NCI-H2171 treated with DMSO at 0.1 percent for 48 hours (cell line): ENCODE measurements at places on chromosomes 16 and 17.
A peak's percentile ranks its signal among the peaks of the same experiment; 100 is the strongest.

DNA sequence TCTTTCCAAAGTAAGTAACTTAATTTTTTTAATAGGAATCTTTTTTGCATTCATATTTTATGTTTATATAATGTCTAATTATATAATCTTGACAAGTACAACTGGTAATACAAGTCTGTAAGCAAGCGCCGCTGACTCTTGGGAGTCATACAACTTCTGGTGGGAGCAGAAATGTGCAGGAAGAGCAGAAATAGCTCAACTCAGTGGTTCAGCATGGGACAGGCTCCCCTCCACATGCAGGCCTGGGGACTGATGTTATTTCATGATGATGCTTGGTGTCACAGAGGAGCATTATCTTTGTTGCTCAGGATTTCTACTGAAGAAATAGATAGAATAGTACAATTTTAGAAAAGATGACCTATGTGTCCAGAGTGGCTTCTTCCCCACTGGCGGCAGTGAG, 10.7 kb downstream of the UQCRC2 start:
- DNase-seq, result no peak

GRCh38 chr17:56809820-56810179, 23.9 kb downstream of the C17orf67 start:
- DNase-seq, result no peak

- no peak for DNase-seq
Measured at GRCh38 chr17:69870751-69871199, 204.2 kb upstream of the KCNJ16 start.

DNA sequence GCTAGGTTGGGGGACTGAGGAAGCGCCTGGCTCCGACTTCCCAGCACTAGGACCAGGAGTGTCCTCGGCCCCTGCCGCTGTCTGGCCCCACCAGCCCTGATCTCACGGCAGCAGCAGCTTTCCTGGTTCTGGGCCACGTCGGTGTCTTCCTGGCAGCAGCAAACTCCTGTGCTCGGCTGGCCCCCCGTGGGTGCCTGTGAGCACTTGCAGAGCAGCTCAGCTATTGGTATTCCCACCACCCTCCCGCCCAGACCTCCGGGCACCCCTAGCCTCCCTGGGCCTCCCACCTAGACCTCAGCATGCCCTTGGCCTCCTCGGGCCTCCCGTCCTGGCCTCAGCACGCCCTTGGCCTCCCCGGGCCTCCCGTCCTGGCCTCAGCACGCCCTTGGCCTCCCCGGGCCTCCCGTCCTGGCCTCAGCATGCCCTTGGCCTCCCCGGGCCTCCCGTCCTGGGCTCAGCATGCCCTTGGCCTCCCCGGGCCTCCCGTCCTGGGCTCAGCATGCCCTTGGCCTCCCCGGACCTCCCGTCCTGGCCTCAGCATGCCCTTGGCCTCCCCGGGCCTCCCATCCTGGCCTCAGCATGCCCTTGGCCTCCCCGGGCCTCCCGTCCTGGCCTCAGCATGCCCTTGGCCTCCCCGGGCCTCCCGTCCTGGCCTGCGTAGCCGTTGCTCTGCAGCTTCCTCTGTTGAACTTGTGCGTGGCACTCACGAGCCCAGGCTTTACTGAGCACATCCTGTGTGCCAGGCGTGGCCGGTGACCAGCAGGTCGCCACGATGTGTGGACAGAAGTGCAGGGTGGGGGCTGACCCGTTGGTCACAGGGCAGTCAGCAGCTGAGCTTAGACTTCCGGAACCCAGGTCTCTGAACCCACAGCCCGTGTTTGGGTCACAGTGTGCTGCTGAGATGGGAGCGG, 51.8 kb upstream of the ACSF3 start:
- DNase-seq, result no peak

- no peak for DNase-seq
Measured at GRCh38 chr16:89314357-89314756, 96.9 kb downstream of the ZNF778 start.

DNA sequence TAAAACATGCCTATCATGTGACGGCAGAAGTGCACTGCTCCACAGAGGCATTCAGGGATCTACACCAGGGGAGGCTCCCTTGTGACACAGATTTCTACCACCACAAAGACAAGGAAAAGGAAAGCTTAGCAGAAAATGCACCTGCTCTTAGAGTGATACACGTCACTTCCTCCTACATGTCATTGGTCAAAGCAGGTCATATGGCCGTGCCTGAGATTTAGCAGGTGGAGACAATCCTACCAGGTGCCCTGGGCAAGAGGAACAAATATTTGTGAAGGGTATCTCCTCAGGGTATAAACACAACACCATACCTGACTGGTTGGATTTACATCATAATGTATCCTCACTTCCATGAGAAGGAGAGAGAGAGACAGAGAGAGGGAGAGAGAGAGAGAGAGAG, 362.1 kb downstream of the HS3ST4 start:
- DNase-seq, result no peak

DNA sequence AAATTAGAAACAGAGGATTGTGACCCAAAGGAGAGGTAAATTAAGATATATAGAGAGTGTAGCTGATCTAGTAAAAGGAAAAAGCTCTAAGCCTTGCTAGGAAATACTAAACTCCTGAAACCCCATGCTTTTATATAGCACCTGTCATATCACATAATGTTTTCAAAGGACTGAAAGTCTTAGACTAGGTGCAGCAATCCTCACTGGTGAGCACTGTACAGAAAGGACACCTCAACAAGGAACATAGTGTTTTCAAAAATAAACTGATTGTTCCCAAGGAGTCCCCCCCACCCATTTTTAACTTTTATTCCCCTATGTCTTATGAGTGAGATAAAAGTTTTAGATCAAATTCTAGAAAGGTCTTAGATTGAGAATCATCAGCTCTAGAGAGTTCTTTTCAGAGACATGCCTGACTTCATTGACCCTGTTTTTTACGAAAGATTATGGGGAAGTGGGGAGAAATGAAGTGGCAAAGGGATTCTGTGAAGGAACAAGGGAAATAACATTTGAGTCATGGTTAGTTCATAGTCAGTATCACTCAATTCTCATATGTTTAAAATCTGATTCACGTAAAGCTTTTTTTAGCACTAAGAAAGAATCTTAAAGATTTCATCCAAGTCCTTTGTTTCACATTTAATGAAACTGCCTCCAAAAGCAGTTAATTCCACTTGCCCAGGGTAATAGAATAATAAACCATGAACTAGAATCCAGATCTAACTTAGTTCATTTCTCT, 166.4 kb downstream of the CYB561 start:
- DNase-seq, result no peak

DNA sequence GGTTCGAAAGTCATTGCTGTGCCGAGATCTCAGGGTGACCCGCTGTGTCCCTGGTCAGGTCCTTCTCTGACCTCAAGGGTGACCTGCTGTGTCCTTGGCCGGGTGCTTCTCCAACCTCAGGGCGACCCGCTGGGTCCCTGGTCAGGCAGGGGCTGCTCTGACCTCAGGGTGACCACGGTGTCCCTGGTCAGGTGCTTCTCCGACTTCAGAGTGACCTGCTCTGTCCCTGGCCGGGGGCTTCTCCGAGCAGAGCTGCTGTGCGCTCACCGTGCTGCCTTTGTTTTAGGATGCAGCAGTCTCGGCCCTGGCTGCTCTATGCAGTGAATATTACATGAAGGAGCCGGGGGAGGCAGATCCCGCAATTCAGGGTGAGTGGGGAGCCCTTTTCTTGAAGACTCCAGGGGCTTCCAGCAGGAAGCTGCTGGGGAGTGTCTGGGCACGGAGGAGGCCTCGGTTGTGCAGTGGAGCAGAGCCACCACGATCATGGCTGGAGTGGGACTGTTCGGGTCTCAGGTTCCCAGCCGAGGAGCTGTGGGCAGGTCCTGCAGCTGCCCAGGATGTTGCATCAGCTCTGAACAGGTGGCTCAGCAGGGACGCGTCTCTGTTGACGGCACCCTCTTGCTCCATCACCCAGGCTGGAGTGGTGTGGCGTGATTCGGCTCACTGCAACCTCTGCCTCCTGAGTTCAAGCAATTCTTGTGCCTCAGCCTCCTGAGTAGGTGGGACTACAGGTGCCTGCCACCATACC, 83.7 kb upstream of the ZNF750 start:
- DNase-seq, result peak; percentile 25

- DNase-seq, result peak; percentile 96
Measured at GRCh38 chr17:28684963-28685362, 23.0 kb downstream of the SUPT6H start.

DNA sequence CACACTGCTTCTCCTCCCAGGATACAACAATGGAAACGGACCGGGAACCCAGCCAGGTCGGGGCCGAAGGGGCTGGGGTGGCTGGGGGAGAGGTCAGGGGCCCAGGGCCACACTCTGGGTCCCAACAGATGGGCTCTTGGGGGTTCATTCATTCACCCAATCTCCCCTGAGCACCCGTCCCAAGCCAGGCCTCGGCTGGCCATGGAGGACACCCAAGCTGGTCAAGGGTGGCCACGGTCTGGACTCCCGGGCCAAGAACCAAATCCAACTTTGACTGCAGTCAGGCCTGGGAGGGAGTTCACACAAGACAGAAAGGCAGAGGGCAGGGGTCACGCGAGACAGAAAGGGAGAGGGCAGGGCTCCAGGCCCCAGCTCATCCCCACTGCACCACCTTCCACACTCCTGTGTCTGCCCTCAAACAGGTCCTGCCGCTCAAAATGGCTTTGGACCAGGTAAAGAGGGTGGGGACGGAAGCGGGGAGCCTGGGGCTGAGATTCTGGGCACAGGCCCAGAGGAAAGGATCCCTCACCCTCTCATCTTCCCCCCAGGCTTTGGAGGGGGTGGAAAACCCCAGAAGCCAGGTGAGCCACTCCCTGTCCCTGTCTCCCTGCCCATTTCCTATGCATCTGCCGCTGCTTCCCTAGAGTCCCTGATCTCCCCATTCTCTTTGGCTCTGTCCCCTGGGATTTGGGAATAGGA, 12.3 kb upstream of the PKMYT1 start:
- DNase-seq, result no peak

DNA sequence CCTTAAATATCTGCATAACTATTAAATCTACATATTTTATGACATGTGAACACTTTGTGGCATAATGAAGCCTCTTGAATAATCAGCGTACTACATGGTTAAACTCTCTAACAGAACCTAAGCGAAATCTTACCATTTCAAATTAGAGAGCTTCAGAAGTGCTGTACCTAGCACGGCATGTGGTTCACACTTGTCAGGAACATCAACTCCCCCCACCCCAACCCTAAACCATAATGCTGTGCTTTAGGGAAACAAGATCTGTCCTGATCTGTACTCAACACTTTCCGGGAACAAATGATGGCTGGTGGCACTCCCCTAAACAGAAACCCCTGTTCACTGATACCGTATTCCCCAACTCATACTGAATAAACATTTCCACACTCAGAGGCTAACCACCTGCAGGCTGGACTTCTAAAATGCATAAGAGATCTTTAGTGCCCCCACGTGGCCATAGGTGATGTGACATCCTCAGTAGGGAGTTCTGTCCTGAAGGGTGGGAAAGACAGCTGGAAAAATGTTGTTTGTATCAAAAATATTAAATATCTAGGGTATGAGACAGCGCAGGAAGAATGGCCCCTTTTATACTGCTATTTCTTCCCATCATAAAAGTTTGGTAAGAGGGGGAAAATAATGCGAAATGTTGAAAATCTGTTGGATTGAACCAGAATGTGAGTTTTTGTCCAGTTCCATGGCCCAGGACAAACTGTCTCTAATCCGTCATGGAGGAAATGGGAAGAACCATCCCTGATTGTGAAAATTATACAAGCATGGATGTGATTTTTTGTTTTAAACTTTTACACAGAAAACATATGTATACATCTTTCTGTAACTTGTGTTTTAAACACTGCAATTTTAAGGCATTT, 88.6 kb downstream of the USP31 start:
- DNase-seq, result peak; percentile 67

- no peak for DNase-seq
Measured at GRCh38 chr16:46627746-46628145, 6.6 kb upstream of the SHCBP1 start.

DNA sequence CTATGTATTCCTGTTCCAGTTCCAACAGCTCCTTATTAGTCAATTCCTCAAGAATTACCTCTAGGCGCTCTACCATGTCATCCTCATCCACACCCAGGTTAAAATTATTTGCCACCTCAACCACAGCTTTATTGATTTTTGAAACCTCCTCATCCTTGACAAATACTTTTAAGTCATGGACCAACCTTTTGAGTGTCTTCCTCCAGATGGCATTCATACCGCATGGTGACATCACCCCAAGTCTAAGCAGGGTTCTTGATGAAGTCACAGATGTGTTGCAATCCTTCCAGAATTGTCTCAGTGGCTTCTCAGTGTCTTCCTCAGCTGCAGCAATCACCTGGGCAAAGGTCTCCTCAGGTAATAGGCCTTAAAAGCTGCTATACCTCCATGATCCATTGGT, 40.1 kb downstream of the BCL7C start:
- no peak for DNase-seq

GRCh38 chr16:14365200-14365851, 264.7 kb downstream of the PARN start:
- DNase-seq, result no peak

DNA sequence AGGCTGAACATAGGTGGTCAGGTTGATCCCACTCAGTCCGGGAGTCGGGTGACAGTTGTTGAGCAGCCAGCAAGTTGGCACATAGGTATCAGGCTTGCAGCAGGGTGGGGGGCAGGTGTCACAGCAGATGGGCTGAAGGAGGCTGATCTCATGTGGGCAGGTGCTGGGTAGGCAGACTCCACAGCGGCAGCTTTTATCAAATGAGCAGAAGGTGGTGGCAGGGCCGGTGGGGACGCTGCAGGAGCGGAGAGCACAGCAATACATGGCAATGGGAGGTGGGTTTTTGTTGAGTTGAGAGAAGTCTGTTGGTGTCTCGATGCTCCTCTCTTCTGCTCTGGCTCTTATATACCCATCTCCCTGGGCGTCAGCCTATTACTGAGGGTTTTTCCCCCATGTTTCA, at the start of gene KRTAP3-1:
Gene KRTAP3-1 (minus strand): TSS at position 318 of the 400 bp plus-strand sequence. CDS start 54 bp downstream, at position 264.
- peak; percentile 72 for DNase-seq

GRCh38 chr16:76309639-76310335, 32.6 kb downstream of the CNTNAP4 start:
- peak; percentile 18 for DNase-seq

- DNase-seq, result no peak
Measured at GRCh38 chr16:78925083-78925767, 675.3 kb downstream of the MAF start.

GRCh38 chr16:1076801-1077576, 4.4 kb downstream of the SSTR5 start:
- DNase-seq, result no peak

- no peak for DNase-seq
Measured at GRCh38 chr17:20210614-20211013, 201.5 kb downstream of the SPECC1 start.

- DNase-seq, result no peak
Measured at GRCh38 chr17:15268461-15268860, 3.3 kb upstream of the PMP22 start.
